ENCODE measurements at places on chromosomes 12 and 14.

DNA sequence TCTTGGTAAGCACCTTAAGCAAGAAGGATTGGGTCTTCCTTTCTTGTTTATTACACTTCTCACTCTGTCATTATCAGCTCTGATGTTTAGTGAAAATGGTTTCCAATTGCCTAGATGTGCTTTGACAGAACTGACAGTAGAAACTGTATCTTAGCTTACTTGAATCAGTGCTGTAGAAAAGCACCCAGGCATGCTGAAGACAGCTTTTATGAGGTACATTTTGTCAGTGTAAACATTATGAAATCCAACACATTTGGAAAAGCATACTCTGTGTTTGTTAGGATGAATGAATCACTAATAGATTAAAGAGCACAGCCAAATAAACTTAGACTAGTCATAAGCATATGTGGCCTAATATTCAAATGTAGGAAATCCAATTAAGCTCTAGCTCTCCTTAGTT lies 290.2 kb upstream of the NPAS3 start:
- no peak for DNase-seq

GRCh38 chr12:116339062-116339461 lies 61.6 kb upstream of the MED13L start:
- no peak for DNase-seq

DNA sequence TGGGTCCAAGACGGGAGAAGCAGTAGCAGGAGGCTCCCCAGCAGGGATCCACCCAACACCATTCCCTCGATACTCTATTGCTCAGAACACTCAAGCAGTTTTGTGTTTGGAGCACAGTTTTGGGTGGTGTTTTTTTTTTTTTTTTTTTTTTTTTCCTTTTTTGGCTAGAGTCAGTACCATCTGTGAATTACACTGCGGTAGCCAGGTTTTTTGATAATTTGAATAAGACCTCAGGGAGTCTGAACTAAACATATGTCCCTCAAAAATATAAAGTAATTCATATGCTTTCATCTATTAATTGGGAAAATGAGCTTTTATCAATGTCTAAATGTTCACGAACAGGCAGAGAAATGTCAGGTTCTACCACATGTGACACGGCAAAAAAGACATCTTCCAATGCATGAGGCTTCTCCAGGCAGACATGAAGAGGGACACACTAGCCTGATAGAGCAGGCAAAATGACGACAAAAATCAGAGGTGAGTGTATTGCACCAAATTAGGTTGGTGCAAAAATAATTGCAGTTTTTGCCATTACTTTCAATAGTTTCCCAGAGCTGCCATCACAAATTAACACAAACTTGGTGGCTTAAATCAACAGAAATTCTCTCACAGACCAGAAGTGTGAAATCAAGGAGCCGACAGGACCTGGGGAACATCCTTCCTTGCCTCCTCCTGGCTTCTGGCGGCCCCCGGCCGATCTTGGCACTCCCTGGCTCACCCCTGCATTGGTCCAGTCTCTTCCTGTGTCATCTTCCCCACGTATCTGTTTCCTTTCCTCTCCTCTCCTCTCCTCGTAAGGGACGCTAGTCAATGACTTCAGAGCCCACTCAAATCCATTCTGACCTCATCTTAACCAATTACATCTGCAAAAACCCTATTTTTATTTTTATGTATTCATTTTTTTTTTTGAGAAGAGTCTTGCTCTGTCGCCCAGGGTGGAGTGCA lies 33.9 kb downstream of the FOXN3 start:
- no peak for DNase-seq

DNA sequence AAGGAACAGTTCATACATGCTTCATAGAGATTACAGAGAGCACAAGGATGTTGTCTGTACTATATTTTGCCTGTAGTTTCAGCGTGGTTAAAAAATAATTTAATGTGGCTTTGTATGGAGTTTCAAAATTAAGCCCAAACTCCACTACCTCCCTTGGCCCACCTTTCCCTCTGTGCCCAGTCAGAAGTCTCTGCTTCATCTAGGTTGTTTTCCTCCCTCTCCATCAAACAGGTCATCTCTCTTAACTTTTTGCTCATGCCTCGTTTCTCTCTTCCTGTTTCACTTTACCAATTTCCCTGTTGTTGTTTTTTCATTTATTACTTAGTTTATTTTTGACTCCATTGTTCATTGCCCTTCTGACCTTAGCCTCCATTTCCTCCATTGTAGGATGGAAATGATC lies 94.9 kb upstream of the NEDD1 start:
- no peak for DNase-seq

GRCh38 chr14:32601069-32601468 lies 272.0 kb downstream of the AKAP6 start:
- DNase-seq: no peak

DNA sequence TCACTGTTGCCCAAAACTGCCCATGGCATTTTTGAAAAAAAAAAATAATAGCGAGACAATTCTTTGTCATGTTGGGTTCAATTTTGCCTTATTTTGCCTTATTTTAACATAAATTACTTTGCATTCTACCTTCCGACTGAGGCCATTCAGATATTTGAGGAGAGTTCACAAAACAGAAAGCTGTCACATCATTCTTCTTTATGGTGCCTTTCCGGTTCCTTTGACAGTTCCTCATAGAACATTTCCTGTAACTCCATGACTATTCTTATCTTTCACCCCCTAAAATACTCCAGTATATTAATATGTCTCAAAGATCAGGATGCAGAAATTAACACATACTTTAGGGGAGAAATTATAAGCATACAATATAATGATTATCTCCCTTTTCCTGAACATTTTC lies 476.7 kb downstream of the NOVA1 start:
- DNase-seq: no peak

GRCh38 chr12:121470751-121471150 lies 70.8 kb downstream of the RNF34 start:
- DNase-seq: no peak

GRCh38 chr12:68326716-68327115 lies 5.4 kb downstream of the MDM1 start:
- DNase-seq: no peak

- DNase-seq: no peak
Measured at GRCh38 chr12:84787253-84787652, 125.3 kb downstream of the SLC6A15 start.

DNA sequence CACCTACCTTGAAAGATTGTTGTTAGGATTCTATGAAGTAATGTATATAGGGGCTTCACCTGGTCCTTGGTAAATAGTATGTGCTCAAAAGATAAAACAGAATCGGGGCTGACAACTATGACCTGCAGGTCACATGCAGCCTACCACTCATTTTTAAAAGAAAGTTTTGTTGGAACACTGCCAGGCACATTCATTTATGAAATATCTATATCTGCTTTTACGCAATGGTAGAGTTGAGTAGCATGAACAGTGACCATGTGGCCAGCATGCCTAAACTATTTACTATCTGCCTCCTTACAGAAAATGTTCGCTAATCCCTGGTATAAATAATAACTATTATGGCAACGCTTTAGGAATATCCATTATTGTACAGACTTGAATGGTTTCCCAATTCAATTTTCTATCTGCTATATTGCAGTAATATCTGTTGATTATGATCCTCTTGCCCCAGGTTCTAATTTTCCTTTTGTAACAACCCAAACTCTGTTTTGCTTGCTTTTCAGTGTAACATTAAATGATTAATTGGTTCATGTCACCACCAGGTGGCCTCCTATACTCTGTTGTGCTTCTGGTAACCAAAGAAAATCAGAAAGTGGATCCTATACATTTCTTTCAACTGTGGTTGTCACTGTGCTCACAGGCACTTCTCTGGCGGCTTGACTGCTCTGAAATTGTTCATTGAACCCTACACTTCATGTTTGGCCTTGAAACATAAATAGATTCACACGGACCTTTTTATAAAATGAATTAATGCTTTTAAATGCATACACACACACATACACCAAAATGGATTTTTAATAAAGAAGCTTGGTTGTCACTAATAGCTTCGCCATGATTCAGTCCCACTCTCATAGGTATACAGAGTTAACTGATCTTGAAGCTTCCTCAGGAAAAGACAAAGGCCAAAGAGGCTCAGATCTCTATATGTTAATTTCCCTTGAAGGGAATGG lies 227.7 kb upstream of the NPAS3 start:
- no peak for DNase-seq

DNA sequence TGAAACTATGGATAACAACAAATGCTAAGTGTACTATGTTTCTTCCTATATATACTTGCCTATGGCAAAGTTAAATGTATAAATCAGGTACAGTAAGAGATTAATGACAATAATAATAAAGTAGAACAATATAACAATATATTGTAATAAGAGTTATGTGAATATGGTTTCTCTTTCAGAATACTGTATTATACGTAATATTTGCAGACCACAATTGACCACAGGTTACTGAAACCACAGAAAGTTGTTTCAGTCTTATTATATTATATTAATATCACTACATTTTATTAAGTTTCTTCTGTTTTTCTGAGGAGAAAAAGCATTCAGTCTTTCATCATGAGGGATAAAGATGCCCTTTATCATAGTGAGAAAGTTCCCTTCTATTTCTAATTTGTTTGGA lies 131.2 kb downstream of the EML1 start:
- no peak for DNase-seq

GRCh38 chr14:102655137-102655536 lies 62.7 kb downstream of the RCOR1 start:
- DNase-seq: no peak

DNA sequence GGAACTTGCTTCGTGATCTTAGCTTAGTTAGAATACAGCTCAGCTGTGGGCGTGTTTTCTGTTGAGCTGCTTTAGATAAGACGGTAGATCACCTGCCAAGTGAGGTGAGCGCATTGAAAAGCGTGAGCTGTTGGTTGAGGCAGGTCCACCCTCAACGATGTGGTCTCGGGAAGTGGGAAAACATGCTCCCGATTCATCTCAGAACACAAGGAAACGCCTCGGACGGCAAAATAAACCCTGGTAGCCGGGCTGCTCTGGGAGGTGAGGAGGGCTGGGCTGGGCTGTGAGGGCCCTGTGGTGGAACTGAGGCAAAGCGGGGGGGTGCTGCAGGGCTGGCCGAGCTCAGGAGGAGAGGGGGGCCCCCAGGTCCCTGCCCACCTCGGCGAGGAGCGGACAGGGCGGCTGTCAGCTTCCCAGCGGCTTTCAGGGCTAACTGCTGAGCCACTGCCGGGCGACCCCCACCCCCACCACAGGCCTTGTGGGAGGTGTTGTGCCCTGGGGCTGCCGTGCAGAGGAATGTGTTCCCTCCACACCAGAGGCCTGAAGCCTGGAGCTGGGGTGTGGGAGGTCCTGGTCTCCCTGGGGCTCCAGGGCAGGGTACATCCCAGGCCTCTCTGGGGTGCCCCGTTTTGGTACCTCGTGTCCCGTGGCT lies 30.7 kb downstream of the NOC4L start:
- DNase-seq: no peak

DNA sequence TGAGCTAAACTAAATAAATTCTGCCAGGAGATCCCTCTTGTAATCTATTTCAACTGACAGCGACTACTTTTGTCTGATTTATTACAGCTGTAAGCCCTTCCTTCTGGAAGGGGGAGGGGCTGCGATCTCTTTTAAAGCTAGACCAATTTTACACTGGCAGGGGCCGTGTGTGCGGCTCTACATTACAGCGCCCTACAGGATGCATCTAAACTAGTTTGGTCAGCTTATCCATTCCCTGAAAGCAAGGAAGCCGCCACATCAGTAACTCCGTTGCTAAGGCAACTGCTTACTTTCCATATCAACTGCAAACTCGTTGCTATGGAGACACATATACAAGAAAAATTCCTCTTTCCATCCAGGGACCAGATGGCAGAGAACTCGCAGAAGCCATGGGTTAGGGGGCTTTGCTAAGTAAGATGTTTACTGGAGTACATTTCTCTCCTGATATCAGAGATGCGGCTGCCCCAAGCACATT lies 17.4 kb downstream of the FOXN3 start:
- DNase-seq: no peak

DNA sequence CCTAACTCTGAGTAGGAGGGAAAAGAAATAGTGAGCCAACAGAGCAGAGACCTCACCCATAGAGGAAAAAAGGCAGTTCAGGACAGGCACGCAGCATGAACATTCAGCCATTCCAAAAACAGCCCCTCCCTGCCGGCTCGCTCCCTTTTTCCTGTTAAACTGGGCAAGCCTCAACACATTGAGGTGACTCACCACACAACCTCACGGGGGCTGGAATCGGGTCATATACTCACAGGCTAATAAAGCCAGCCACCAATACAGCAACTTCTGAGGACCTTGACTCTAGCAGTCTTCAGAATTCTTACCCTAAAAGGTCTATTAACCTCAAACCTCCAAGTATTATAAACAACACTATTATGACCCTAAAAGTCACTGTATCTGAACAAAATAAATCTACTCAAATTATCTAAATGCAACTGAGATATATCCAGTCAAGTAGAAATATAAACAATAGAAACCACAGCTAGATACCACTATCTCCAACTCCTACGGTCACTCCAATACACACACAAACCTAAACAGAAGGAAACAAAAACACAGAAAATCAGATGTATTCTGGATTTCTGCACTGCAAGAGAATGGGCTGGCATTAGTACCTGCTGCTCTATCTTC lies 6.3 kb downstream of the YBX3 start:
- DNase-seq: peak; percentile 1

GRCh38 chr12:54759751-54760150 lies 94.6 kb upstream of the MUCL1 start:
- no peak for DNase-seq

DNA sequence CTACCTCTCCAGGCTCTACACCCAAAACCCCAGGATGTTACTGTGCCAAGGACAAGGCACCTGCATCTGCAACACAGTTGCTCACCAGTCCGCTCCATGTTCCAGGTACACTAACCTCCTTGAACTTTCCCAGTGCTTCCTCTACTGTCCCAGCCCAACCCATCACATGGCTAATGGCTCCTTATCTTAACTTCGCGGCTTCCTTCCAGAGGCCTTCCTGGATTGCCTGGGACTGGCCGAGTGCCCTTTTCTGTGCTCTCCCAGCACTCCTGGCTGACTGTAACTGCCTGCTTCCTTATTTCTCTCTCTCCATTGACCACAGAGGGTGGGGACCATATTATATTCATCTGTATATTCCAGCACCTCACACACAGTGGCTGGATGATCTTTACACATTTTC lies 20.9 kb downstream of the POMT2 start:
- DNase-seq: no peak

DNA sequence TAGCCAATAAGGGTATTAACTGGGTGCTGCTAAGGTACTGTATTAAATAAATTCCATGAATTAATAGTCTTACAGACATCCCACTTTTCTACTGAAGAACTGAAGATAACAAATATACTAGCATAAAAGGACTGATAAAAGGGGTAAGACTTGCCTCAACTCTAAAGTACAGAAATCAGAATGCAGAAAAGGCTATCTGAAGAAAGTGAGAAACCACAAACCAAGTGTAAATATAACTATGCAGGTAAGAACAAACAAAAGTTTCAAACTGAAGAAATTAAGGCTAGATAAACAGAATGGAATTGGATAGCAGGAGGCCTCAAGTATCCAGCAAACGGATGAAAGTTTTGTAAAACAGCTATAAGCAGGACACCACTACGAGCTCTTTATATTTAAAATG lies 29.5 kb downstream of the YAF2 start:
- no peak for DNase-seq

DNA sequence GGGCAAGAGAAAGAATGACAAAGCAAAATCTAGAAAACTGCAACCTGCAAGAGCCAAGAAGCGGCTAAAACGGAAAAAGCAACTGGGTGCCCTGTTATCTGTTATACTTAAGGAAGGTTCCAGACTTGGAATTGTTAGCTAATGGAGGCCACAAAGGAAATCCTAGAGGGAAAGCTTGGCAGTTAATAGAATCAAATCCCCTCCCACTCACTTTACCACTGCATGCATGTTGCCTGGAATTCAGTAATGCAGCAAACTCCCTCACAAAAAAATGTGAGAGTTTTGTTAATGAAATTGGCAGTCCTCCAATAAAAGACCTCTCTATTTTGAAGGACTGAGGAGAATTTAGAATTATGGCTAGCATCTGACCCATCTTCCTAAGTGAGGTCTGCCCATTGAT lies 164.2 kb upstream of the SOX5 start:
- DNase-seq: no peak

Measured in esophagus squamous epithelium (tissue), 5 donors.